ENCODE measurements at places on chromosomes 2 and 18.

DNA sequence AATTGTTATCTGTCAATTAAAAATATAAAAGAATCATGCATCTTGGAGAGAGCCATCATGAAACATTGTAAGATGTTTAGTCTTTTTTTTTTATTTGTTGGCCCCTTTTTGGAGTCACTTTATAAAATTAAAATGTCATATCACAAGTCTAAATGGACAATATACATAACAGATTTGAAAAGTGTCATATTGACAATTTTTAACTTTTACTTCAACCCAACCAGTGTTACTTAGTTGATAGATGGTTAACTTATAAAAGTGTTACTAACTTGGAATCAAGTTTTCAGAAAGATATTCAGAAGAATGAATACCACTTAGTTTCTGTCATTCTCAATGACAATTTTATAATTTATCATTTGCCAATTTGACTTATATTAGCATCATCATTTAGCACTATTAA, 218.3 kb downstream of the OTX1 start:
- DNase-seq: no peak

DNA sequence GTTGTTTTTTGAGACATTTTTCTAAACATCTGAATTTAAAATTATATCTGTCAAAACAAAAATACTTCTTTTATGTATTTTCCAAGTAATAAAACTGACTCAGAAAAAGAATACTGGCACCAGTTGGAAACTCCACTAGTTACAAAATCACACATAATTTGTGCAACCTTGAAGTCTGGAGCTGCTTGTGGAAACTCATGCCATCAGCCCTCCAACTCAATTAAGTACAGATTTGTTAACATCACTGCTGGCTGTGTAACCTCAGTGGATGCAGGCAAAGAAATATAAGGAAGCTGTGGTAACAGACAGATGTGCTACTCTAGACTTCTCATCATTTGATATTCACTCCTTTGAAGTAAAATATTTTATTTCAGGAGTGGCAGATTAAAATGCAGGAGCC, 30.0 kb upstream of the RAPH1 start:
- DNase-seq: no peak

GRCh38 chr2:45167920-45168629, 158.8 kb upstream of the SIX2 start:
- DNase-seq: no peak

- DNase-seq: no peak
These were observed 170.8 kb downstream of the INO80D start for GRCh38 chr2:205915130-205915524.

- no peak for DNase-seq
These were observed 17.4 kb upstream of the HAAO start for GRCh38 chr2:42809819-42810120.

DNA sequence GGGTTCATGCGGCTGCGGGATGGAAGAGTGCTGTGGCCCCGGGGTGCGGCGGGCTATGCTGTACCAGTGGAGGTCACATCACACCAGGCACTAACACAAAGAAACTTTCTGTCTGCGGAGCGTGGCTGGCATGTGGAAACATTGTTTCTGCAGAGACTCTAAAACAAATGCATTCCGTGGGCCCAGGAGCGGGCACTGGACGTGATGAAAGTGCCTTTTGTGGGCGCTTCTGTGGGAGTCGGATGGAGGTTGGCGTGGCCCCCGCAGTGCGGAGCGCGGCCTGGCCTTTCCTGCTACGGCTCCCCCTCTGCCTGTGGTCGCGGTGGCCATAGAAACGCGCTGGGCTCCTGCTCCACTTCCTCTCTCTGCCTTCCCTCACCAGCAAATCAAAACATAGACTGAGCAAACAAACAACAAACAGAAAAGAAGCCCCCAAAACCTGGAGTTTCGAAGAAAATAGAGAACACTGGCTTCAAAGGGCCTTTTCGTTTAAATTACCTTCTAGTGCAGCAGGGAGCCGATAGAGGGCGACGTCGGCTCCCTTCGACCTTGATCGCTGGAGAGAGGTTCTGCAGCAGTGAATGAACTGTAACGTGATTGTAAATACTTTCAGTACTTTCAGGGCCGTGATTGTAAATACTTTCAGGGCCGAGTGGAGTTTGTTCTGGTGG, 51.4 kb downstream of the KIF5C start:
- no peak for DNase-seq

DNA sequence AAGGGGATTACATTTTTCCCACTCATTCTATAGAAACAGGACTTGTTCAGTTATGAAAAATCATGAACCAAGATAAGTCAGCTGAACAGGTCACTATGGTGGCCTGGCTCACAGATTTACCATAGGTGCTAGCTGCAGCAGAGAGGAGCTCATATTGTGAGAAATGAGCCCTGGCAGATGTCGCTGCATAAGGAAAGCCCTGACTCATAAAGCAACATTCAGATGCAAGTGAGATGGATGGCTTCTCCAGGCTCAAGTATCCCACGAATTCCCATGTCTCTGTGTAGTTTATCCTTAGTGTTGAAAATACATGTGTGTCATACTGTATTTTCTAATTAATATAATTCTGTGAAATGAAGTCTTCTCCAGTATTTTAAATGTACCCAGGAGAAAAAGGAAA, 115.0 kb upstream of the LHCGR start:
- DNase-seq: no peak

DNA sequence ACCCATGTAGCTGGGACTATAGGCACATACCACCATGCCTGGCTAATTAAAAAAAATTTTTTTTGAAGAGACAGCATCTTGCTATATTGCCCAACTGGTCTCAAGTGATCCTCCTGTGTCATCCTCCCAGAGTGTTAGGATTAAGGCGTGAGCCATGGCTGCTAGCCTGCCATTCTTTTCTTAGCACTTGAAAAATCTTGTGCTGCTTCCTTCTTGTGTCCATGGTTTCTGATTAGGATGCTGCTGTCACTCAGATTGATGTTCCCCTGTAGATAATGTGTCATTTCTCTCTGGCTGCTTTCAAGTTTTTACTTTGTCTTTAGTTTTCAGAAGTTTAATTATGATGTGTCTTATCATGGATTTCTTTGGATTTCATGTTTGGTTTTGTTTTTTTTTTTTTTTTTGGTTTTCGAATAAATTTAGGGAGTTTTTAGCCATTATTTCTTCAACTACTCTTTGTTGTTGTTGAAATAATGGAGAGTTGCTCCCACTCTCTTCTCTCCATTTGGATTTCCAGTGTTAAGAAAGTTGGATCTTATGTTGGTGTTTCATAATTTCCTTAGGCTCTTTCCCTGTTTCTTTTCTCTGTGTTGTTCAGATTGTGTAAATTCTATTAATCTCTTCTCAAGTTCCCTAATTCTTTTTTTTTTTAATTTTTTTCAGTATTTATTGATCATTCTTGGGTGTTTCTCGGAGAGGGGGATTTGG, 2.5 kb downstream of the ATP9B start:
- no peak for DNase-seq

GRCh38 chr18:79944746-79945117, 6.7 kb downstream of the SLC66A2 start:
- DNase-seq: no peak

GRCh38 chr2:24016376-24016761, 6.5 kb downstream of the MFSD2B start:
- DNase-seq: no peak

- DNase-seq: no peak
These were observed 760 bp upstream of the STON1 start for GRCh38 chr2:48529194-48529593.

DNA sequence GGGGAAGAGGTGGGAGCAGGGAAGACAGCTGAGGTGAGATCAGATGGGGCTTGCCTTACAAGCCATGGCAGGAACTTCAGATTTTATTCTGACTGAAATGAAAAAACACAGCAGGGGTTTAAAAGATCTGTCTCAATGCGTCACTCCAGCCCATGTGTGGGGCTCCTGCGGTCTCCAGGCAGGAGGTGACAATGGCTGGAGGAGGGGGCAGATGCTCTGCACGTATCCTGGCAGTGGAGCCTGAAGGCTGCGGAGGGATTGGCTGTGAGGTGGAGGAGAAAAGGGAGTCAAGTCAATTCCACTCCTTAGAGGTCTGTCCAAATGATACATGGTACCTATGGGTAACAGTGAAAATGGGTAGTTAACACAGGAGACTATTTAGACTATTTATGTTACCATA, 40.5 kb upstream of the KIDINS220 start:
- no peak for DNase-seq

DNA sequence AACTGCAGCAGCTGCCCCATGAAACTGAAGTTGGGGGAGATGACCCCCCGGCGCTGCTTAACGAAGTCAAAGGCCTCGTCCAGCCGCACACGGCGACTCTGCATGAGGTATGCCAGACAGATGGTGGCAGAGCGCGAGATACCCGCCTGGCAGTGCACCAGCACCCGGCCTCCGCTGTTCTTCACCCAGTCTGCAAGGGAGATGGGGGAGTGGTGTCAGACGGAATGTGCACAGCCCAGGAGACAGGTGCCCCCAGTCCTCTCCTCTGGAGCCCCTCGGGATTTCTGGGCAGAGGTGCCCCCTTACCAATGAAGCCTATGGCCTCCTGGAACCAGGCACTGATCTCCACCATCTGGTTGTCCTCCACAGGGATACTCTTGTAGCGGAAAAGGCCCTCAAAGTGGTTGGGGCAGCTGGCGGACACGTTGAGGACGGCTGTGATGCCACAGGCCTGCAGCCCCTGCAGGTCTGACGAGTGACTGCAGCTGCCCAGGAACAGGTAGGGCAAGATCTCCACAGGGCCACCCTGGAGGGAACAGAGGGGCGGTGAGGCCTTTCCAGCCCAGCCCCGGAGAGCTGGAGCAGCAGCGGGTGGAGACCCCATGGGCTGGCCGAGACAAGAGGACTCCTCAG, 1.3 kb downstream of the DUSP2 start:
- DNase-seq: no peak

GRCh38 chr2:172137109-172137508, 34.4 kb upstream of the DLX2 start:
- no peak for DNase-seq

GRCh38 chr18:74694436-74694835, 96.8 kb downstream of the ZNF407 start:
- no peak for DNase-seq

DNA sequence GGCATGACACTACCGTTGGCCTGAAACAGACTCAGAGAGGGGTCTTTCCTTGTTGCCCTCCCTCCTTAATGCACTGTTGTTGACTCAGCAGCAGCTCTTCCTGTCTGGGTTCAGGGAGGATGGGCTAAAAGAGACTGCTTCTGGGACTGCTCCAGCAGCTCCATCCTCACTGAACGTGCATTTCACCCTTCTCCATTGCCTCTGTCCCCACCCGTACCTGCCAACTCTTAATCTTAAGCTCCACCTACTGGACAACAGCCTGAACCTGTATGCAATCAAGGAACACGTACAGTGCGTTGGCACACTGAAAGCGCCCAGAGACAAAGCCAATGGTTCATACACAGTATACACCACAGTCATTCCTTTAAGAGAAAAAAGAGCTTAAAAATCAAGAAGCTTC, 230.8 kb upstream of the RAB6C start:
- DNase-seq: no peak

- peak; percentile 41 for DNase-seq
These were observed 284.5 kb downstream of the MTX2 start for GRCh38 chr2:176553685-176554100.

GRCh38 chr2:72007402-72007801, 140.3 kb downstream of the CYP26B1 start:
- no peak for DNase-seq

- DNase-seq: no peak
These were observed 159.1 kb upstream of the SPATS2L start for GRCh38 chr2:200147371-200147770.

GRCh38 chr2:150548527-150548926, 61.1 kb upstream of the RND3 start:
- DNase-seq: no peak
